ENCODE measurements at places on chromosomes 16 and 17. TPM values are rescaled to one million over a fixed set of nuclear protein-coding genes. Genes with fewer than 3 reads are reported as not detected.

DNA sequence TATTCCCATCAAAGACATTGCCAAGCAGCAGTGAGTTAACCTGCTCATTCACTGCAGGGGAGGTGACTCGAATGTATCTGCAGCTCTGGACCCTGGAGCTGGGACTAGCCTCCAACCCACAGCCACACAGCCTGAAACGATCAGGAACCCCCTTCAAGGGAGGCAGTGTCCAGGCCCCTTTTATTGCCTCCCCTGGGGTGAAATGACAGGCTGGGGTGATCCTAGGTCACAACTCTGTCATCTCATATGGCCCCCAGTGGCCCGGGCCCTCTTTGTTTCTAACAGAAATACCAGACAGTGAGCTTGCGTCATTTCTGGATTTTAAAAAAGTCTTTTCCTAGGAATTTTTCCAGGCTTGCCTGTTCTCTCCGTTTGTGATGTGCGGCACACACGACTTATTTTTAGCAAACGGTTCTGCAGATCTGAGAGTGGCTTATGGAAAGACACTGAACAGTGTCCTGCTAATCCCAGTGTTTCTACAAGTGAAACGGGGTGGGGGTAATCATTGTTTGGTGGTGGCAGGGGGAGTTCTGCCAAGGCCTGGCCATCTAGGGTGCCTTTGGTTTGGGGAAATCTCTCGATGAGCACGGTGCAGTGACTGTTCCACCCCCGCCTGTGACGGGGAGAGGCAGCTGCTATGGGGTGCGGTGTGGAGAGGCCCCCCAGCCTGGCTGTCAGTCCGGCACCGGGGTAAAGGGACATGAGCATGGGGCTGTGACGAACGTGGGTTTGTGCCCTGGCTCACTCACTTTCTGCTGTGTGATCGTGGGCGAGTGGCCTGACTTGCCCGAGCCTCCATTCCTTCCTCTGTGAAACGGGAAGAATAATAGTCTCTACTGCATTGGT is 27.2 kb downstream of the NAGPA start:
- no peaks in the 10 kb centered on the region for H3K27me3 ChIP-seq
- no peak overlapping the region for H3K4me3 ChIP-seq
- H3K36me3 ChIP-seq, result no peaks in the 10 kb centered on the region
- DNase-seq, result no peak
- H3K27ac ChIP-seq, result no peak overlapping the region

- no peak overlapping the region for H3K27ac ChIP-seq
- H3K36me3 ChIP-seq, result no peaks in the 10 kb centered on the region
- H3K4me1 ChIP-seq, result no peaks in the 10 kb centered on the region
- no peaks in the 10 kb centered on the region for H3K27me3 ChIP-seq
- peak; percentile 21 for DNase-seq
Observed at GRCh38 chr16:50440531-50440930, 71.7 kb upstream of the BRD7 start.

DNA sequence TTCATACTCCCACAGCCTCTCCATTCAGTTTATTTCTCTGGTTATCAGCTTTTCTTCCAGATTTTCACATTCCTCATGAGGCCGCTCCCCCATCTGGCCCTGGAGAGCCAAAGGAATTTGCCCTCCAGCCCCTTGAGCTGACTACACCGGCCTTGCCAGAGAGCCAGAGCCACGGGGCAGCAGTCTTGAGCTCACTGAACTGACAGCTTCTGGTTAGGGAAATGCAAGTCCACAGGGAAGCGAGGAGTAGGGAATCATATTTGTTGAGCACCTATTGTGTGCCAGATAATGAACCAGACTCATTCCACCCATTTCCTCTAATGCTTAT is 102.4 kb downstream of the ABCC12 start:
- H3K4me3 ChIP-seq, result no peak overlapping the region
- no peaks in the 10 kb centered on the region for H3K4me1 ChIP-seq
- no peak for DNase-seq
- no peaks in the 10 kb centered on the region for H3K36me3 ChIP-seq
- H3K27me3 ChIP-seq, result no peaks in the 10 kb centered on the region

GRCh38 chr16:81553814-81554675 is 109.4 kb downstream of the CMIP start:
- peak overlapping the region; percentile 68 for H3K27ac ChIP-seq
- H3K4me3 ChIP-seq, result no peak overlapping the region
- peaks cover 39% of the 10 kb centered on the region for H3K4me1 ChIP-seq
- H3K27me3 ChIP-seq, result no peaks in the 10 kb centered on the region
- no peaks in the 10 kb centered on the region for H3K36me3 ChIP-seq

GRCh38 chr16:51994597-51994996 is 552.3 kb downstream of the TOX3 start:
- no peak overlapping the region for H3K27ac ChIP-seq
- H3K27me3 ChIP-seq, result no peaks in the 10 kb centered on the region
- no peaks in the 10 kb centered on the region for H3K4me1 ChIP-seq
- no peaks in the 10 kb centered on the region for H3K36me3 ChIP-seq
- DNase-seq, result no peak

DNA sequence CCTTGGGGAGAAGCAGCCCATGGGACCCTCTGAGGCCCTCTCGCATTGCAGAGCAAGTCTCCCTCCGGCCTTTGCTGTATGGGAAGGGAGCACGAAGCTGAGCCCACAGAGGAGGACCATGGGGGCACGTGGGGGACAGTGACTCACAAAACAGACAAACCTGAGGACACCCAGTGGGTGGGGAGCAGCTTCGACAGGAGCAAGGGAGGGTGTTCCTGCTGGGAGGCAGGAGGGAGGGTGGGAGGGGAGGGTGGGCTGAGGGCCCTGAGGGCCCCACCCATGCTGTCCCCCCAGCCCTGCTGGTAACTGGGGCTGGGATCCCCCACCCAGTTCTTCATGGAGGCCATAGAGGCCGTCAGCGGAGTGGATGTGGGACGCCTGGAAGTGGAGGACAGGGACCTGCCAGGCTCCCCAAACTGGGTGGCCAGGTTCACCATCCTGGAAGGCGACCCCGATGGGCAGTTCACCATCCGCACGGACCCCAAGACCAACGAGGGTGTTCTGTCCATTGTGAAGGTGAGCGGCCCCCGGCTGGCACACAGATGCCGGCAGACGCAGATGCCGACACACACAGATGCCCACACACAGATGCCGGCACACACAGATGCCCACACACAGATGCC is 12.5 kb downstream of the SLC22A31 start:
- no peaks in the 10 kb centered on the region for H3K4me1 ChIP-seq
- no peak overlapping the region for H3K27ac ChIP-seq
- no peaks in the 10 kb centered on the region for H3K27me3 ChIP-seq
- no peak overlapping the region for H3K4me3 ChIP-seq
- DNase-seq, result no peak

GRCh38 chr17:70629902-70630301 is 460.6 kb downstream of the KCNJ2 start:
- H3K27me3 ChIP-seq, result no peaks in the 10 kb centered on the region
- no peak overlapping the region for H3K27ac ChIP-seq
- H3K4me1 ChIP-seq, result no peaks in the 10 kb centered on the region
- no peak for DNase-seq
- no peaks in the 10 kb centered on the region for H3K36me3 ChIP-seq
- no peak overlapping the region for H3K4me3 ChIP-seq

GRCh38 chr16:67192781-67193361 is 916 bp downstream of the E2F4 start:
- peak; percentile 47 for DNase-seq
- peaks cover 38% of the 10 kb centered on the region for H3K36me3 ChIP-seq
- peak overlapping the region; percentile 33 for H3K27ac ChIP-seq
- H3K4me1 ChIP-seq, result peaks cover 20% of the 10 kb centered on the region

DNA sequence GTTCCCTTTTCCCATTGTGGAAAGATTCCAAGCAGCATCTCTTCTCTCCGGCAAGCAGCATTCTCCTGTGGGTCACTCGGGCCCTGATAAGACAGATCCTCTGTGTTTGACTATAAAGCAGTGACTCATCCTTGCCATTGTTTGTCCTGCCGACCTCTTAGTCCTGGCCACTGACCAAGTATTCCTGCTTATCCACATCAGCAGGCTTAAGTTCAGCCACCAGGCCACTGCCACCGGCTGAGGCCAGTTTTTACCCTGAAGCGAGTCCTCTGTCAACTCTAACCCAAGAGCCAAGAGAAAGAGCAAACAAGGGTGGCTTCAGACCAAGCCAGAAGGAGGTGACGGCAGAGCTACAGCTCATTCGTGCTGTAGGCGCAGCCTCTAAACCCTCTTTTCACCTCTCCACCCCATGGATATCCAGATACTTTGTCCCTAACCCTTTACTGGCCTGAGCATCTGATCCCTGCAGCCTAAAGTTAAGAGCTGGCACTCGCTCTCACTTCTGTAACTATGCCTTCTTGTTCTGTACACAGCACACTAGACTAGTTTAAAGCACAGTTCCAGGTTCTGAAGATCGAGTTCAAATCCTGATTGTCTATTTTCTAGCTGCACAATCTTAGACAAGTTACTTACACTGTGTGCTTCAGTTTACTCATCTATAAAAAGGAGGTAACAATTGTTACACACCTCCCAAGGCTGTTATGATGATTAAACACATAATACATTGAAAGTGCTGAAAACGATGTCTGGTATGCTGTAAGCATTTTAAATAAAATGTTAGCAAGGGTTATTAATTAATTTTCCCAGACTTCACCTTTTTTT is 31.0 kb downstream of the SOX9 start:
- H3K27me3 ChIP-seq, result peaks cover 2% of the 10 kb centered on the region
- DNase-seq, result no peak
- H3K36me3 ChIP-seq, result no peaks in the 10 kb centered on the region
- no peak overlapping the region for H3K4me3 ChIP-seq
- no peak overlapping the region for H3K27ac ChIP-seq

GRCh38 chr16:81645266-81645694 is 133.8 kb upstream of the PLCG2 start:
- no peak overlapping the region for H3K4me3 ChIP-seq
- no peaks in the 10 kb centered on the region for H3K27me3 ChIP-seq
- DNase-seq, result no peak
- peaks cover 4% of the 10 kb centered on the region for H3K4me1 ChIP-seq
- H3K27ac ChIP-seq, result no peak overlapping the region
- H3K36me3 ChIP-seq, result no peaks in the 10 kb centered on the region

DNA sequence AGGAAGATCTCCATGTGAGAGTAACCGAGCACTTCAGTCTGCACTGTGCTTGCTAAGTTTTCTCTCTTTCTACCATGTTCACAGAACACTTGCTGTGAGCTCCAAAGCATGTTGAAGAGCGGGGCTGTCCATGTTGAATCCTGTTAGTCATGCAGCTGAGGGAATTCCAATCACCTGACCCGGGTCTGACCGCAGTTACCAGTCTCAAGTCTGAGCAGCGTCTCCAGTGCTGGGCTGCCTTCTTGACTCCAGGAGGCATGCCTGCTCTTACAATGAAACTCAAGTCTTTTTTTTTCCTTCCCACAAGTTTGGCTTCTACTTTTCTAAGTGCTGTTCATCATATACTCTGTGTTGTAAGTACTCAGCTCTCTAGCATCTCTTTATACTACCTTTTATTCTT is 44.3 kb downstream of the HOXB1 start:
- no peaks in the 10 kb centered on the region for H3K4me1 ChIP-seq
- no peak overlapping the region for H3K27ac ChIP-seq
- H3K27me3 ChIP-seq, result peaks cover 7% of the 10 kb centered on the region
- no peaks in the 10 kb centered on the region for H3K36me3 ChIP-seq
- DNase-seq, result no peak

DNA sequence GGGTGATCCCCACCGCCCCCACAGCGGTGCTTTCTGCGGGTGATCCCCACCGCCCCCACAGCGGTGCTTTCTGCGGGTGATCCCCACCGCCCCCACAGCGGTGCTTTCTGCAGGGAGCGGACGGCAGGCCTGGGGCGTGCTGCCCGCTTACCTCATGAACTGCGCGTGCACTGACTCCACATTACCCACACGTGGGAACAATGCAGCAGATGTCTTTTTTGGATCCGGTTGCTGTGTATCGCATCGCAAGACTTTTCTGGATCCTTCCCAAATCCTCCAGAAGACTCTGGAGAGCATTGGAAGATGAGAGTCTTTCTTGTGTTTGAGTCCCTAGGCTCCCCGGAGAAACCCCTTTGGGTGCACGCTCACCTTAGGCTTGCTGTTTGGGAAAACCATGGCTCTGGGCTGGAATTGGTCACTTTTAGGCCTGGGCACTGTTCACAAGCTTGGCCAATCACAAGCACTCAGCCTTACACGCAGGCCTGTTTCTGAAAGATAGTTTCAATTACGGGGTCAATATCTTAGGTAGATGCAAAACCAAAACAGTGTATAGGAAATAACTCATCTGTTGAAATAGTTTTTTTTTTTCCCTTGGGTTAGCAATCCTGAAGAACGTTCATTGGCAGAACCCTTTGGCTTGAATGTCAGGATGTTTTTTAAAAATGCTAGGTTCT is 201.8 kb downstream of the RPTOR start:
- no peaks in the 10 kb centered on the region for H3K36me3 ChIP-seq
- DNase-seq, result no peak
- H3K27ac ChIP-seq, result no peak overlapping the region
- H3K27me3 ChIP-seq, result no peaks in the 10 kb centered on the region

GRCh38 chr17:73647301-73647695 is 3.1 kb upstream of the SDK2 start:
- DNase-seq, result no peak
- H3K4me1 ChIP-seq, result peaks cover 25% of the 10 kb centered on the region
- H3K36me3 ChIP-seq, result no peaks in the 10 kb centered on the region
- no peak overlapping the region for H3K27ac ChIP-seq

- no peak overlapping the region for H3K27ac ChIP-seq
- H3K4me1 ChIP-seq, result no peaks in the 10 kb centered on the region
- no peaks in the 10 kb centered on the region for H3K36me3 ChIP-seq
- no peaks in the 10 kb centered on the region for H3K27me3 ChIP-seq
- H3K4me3 ChIP-seq, result no peak overlapping the region
Observed at GRCh38 chr16:49459953-49460735, 86.5 kb downstream of the C16orf78 start.

GRCh38 chr16:57096192-57096591 is 3.8 kb downstream of the CPNE2 start:
- no peak for DNase-seq
- peaks cover 14% of the 10 kb centered on the region for H3K4me1 ChIP-seq
- no peak overlapping the region for H3K27ac ChIP-seq
- H3K4me3 ChIP-seq, result no peak overlapping the region

GRCh38 chr17:12599186-12599920 is 66.3 kb upstream of the MYOCD start:
- H3K36me3 ChIP-seq, result no peaks in the 10 kb centered on the region
- no peaks in the 10 kb centered on the region for H3K27me3 ChIP-seq
- H3K4me3 ChIP-seq, result no peak overlapping the region
- no peaks in the 10 kb centered on the region for H3K4me1 ChIP-seq

GRCh38 chr17:46910179-46910927 is 12.6 kb upstream of the GOSR2 start:
- no peak overlapping the region for H3K27ac ChIP-seq
- H3K27me3 ChIP-seq, result no peaks in the 10 kb centered on the region
- no peaks in the 10 kb centered on the region for H3K4me1 ChIP-seq
- H3K36me3 ChIP-seq, result no peaks in the 10 kb centered on the region
- no peak for DNase-seq

- H3K4me1 ChIP-seq, result no peaks in the 10 kb centered on the region
- H3K27me3 ChIP-seq, result no peaks in the 10 kb centered on the region
Observed at GRCh38 chr16:6309271-6309670, 1023.4 kb upstream of the RBFOX1 start.

GRCh38 chr17:42387661-42388380 is 421 bp downstream of the STAT3 start:
- DNase-seq, result peak; percentile 42
- no peaks in the 10 kb centered on the region for H3K27me3 ChIP-seq
- peak overlapping the region; percentile 99 for H3K27ac ChIP-seq

Gene RBBP6
- total RNA-seq, result 13.1 TPM

Gene RCVRN
- not detected for total RNA-seq

Gene RHBDL3
- 0.17 TPM for total RNA-seq

Gene TBC1D3G
- not detected for total RNA-seq

Gene LRRC37A
- 2.6 TPM for total RNA-seq

Gene SYCE1L
- total RNA-seq, result not detected

Gene UNC45B
- total RNA-seq, result not detected

Gene GAS2L2
- not detected for total RNA-seq

Gene CD300LG
- total RNA-seq, result 0.17 TPM

Gene TBC1D3H
- not detected for total RNA-seq

Gene HOXB1
- not detected for total RNA-seq

Gene TEKT1
- total RNA-seq, result not detected

Gene CDH13
- 0.75 TPM for total RNA-seq

Gene TPSD1
- total RNA-seq, result 0.28 TPM

Gene ACSM5
- total RNA-seq, result 198 TPM

Gene TBX6
- 0.09 TPM for total RNA-seq
